NCI-H2227 treated with DMSO at 0.1 percent for 48 hours (cell line): ENCODE measurements at places on chromosomes 1 and 21.

DNA sequence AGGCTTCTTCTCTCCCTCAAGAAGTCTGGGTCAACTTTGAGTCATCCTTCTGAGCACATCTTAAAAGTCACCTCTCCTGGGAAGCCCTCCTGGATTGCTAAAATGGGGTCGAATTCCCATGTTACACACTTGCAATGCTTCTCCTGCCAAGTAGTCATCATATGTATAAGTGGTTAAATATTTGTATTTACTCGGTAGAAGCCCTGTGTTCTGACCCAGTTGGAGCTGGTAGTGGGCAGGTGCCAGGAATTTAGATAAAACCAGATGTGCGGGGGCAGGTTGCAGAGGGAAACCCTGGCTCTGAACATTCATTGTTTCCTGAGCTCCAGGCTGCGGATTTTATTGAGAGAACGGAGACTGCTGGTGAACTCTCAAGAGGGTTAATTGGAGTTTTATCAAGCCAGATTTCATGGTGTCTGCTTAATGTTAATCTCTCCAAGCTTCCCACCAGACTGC lies 52.8 kb upstream of the RPL11 start:
- DNase-seq, result peak; percentile 45

DNA sequence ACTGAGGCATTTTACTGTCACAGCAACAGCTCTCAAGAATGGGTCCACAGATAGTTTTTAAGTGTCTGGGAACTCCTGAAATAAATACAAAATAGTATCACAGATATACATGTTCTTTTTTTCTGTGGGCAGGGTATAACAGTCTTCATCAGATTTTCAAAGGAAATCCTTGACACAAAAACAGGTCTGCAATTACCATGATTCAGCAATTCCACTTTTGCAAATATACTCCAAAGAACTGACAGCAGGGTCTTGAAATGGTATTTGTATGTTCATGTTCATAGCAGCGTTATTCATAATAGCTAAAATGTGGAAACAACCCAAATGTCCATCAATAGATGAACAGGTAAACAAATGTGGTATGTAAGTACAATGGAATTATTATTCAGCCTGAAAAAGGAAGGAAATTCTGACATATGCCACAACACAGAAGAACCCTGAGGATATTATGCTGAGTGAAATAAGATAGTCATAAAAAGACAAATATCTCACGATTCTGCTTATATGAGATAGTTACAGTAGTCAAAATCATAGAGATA lies 85.0 kb downstream of the EPS15 start:
- DNase-seq, result no peak

DNA sequence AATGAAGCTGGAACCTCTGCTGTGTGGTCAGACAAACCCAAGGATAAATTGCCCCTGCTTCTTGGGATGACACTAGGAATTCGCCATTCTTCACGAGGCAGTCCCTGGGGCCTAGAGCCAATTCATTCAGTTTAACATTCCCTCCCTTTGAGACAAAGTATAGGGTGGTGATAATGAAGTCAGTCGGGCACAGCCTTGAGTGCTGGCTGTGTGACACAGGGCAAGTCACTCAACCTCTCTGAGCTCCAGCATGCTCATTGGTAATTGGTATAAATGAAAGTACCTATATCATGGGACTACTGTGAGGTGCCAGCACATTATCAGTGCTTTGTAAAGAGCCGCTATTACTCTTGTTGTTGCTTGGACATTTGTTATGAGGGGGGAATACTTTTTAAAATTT lies 64.9 kb upstream of the DIRAS3 start:
- no peak for DNase-seq

DNA sequence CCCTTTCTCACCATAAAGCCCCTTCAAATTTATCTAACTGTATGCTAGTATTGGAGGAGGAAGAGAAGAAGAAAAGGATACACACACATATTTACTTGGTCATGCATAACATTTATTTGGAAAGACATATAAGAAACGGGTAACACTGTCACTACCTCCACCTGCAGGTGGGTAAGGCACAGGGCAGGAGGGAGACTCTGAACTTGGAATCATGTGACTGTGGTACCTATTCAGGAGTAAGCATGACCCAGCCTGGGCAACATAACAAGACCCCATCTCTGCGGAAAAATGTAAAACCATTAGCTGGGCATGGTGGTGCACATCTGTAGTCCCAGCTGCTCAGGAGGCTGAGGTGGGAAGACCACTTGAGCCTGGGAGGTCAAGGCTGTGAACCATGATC lies 1.4 kb upstream of the PADI6 start:
- no peak for DNase-seq

DNA sequence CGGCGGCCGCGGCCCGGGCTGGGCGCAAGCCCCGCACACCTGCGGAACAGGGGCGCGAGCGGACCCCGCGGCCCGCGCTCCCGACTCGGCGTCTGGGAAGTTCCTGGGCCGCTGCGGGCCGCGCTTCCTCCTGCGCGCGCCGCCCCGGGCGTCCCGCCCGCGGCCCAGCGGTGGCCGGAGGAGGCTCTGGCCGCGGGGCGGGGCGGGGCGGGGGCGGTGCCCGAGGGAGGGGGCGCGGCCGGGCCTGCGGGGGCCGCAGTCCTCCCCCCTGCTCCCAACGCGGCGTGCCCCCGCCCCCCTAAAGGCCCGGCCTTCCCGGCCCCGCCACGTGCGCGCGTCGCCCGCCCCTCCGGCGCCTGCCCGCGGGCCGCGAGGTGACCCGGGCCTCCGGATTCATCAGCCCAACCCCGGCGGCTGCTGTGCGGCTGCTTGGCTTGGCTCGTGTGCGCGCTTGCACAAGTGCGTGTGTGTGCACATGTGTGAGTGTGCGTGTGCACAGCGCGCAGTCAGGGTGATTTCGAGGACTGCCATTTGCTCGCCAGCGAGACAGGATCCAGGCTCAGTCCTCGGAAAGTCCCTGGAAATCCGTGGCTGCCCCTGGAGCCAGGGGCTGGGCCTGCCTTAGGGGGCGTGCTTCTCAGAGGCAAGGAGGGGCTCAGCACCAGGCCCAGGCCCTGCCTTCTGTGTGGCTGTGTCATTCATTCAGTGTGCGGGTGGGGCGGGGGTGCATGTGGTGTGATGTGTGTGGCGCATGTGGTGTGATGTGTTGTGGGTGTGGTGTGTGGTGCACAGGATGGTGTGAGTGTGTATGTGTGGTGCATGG lies at the start of gene C2CD2:
Gene C2CD2 (minus strand): TSS at position 188 of the 823 bp plus-strand sequence. CDS start 370 bp downstream, outside the sequence.
- DNase-seq, result peak; percentile 70

- DNase-seq, result peak; percentile 13
Measured at GRCh38 chr21:29360799-29361765, 62.4 kb downstream of the BACH1 start.

GRCh38 chr1:178614286-178614685 lies 101.4 kb downstream of the TEX35 start:
- no peak for DNase-seq

DNA sequence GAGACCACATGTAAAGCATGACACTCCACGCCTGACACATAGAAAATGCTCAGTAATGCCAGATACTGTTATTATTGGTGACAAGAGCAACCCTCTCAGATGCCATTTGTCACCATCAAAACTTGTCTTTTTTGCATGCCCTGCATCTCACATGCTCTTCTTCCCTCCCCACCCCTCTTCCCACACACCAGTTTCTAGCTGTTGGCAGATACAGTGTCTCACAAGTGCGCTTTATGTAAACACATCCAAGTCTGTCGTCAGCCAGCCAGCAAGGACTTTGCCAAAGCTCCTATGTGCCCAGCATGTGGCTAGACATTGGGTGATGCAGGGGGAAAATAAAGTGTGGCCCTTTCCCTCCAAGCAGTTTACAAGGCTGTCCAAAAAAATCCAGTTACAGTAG lies 44.9 kb upstream of the EPHA8 start:
- DNase-seq, result peak; percentile 79

GRCh38 chr1:153415850-153416570 lies at the start of gene S100A7A:
S100A7A (plus strand) TSS chr1:153416520; CDS start chr1:153418083, 1,563 bp downstream.
- no peak for DNase-seq

DNA sequence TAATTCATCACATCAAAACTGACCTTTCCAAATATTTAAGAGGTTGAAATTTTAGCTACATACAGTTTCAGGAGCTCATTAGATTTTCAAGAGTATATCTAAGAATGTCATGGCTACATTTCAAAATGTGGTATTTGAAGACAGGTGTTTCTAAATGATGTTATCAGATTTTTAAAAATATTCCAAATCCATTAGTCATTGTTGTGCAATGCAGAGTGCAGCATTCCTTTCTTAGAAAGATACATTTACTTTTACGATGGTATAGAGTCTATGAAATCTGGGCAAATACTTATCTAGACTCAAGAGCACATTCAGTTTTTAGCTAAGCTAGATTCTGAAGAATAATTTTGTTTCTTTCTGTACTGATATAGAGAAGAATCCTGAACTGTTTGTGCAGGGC lies 230.3 kb downstream of the CHRM3 start:
- DNase-seq, result no peak

- no peak for DNase-seq
Measured at GRCh38 chr1:214270097-214270650, 10.8 kb upstream of the SMYD2 start.

GRCh38 chr1:42845193-42845592 lies 1.2 kb upstream of the ZNF691 start:
- DNase-seq, result no peak
